ENCODE measurements at places on chromosomes 2 and 18.
A peak's percentile ranks its signal among the peaks of the same experiment; 100 is the strongest.

DNA sequence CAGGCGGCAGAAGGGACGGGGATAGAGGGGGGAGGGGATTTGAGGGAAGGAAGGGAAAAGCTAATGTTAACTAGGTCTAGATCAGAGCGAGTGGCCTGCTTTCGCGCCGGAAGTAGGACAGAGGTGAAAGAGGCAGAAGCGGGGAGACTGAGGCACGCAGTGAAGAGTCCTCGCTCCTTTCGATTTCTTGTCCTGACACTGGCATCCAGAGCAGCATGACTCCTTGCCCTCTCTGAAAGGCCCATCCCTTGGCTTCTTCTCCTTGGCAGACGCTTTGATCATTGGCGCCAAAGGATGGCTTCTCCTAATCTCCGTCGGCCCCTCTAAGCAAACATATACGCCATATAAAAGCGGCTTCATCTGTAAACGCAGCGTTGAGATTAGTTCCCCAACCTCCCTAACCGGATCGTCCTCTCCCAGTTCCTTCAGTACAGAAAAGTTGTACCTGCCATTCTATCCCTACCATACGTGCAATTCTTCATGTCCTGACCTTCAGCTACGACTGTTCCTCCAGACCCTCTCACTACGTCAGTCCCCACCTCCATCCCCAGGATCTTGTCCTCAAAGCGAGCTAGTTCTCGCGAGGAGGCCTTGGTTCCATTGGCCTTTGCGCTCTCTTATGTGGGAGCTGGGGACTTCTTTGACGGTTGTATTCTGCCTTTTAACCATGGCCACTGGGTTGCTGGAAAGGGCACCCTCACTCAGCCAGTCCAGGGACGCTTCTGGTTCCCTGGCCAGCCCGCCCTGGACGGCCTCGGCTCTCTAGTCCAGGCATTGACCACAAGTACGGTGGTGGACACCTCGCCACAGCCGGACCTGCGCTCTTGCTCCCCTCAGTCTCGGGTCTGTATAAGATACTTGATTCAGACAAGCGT lies 857 bp upstream of the NEUROD1 start:
- no peak for DNase-seq

DNA sequence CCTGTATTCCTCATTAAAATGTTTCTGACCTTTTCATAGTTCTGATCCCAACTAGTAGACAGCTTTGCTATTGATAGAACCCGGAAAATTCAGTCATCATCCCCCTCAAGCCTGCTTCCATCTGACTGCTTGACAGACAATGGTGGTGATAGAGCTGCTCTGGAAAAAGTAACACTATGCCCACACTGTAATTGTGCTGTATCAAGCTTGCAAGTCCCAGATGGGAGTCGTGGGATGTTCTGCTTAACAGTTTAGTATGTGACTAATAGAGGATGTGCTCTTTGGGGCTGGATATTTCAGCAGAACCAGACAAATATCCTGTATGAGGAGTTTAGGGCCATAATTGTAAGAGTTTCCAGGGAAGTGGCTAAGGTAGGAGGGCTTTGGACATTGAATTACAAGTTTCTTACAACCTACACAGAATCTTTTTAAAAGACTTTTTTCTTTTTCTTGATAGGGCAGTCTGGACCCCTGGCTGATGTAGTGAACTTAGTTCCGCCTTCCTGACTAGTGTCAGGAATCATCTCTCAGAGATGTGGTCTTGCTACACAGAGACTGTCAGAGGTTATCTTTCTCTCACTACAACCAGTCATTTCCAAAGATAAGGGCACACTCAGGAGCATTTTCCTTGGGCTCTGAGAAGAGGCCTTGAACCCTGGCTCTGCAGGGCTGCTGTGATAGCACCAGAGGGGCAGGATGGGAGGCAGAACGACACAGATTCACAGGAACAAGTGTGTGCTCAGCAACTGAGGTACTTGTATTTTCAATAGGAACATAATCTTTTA lies 158.0 kb upstream of the RBMS1 start:
- no peak for DNase-seq

- DNase-seq, result no peak
Measured at GRCh38 chr2:13003500-13003899, 286.8 kb downstream of the TRIB2 start.

- DNase-seq, result no peak
Measured at GRCh38 chr18:77067291-77068061, 65.1 kb downstream of the MBP start.

DNA sequence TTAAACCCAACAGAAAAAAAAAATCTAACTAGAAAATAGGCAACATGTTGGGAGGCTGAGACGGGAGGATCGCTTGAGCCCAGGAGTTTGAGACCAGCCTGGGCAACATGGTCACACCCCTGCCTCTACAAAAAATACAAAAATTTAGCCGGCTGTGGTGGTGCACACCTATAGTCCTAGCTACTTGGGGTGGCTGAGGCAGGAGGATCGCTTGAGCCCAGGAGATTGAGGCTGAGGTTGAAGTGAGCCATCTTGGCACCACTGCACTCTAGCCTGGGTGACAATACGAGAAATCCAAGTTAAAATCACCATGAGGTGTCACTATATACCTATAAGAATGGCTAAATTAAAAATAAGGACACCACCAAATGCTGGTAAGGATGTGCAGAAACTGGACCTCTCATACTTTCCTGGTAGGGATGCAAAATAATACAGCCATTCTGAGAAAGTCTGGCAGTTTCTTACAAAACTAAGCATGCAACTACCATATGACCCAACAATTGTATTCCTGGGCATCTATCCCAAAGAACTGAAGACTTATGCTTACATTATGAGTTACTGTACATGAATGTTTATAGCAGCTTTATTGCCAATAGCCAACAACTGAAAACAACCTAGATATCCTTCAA lies 2.2 kb downstream of the SEPTIN10 start:
- DNase-seq, result no peak

DNA sequence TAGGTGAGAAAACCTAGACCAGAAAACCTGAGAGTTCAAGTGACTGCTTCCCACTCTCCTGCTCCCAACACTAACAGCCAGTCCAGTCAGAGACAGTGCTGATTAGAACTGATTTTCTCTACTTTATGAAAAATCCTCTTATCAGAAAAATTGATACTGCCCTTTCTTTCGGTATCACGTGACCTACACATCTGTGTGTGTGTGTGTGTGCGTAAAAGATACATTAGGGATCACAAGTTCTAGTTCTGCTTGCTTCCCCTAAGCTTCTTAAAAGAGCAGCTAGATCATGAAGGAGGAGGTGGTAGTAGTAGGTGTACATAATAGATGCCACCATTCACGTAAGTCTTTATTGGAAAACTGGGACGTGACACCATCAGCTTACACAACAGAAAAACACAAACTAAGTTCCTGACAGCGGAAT lies 1.5 kb downstream of the ARL5A start:
- DNase-seq, result no peak

- no peak for DNase-seq
Measured at GRCh38 chr2:80893711-80894110, 589.2 kb upstream of the LRRTM1 start.

- no peak for DNase-seq
Measured at GRCh38 chr2:20370191-20370590, 19.5 kb upstream of the PUM2 start.

GRCh38 chr2:158618891-158619490 lies 162.2 kb downstream of the PKP4 start:
- no peak for DNase-seq

DNA sequence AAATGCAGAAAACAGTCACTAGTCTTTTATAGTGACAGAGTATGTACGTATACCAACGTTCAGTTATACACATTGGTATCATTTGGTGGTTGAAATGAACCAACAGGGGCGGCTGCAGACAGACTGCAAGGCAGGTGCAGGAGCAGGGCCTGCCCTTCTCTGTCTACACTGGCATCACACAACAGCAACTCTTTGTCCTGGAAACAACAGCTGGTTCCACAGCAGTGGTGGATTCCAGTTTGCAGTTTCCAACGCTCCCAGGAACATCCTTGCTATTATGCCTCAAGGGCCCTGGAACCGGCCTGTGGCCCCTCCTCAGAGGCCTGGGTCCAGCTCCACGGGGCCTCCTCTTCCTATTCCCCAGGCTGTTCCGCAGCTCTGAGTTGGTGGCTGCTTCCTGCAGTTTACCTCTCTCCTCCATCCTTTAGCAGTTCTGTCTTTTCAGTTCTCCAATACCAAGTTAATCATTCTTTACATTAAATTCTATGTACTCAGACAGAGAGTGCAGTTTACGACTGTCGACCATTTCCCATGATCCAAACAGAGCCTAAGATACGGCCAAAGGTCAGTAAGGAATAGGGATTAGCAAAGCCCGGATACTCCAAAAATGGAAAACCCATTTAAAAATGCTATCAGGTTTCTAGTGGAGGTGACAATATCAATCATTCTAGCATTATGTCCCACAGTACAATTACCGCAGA lies 87.8 kb downstream of the NOL10 start:
- no peak for DNase-seq

DNA sequence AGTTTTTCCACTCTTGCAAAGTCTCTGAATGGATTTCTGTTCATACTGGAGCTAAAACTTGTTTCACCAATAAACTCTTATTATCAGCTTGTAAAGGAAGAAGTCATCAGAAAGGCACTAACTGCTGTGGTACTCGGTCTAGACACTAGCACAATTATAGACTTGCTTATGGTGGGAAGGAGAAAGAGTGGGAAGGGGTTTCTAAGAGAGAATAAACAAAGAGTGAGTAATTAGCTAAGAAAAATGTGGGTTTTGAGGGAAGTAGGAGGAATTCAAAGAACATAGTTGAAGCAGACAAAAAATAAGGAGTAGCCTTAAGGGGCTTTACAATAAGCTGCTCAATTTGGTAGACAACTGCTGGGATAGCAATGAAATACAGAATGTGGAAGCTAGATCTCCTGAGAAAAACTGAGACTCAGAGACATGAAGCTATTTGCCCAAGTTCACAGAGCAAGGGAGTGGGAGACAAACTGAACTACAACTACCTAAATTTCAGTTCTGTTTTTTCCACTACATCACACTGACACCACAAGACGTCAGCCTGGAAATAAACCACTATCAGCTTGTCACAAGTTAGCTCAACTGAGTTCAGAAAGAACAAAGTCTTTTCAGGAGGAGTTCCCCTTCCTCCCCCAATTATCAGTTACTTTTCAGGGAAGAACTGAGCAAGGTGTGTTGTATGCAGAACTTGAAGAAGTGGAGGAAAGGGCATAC lies 59.7 kb downstream of the MAP4K3 start:
- DNase-seq, result no peak

GRCh38 chr2:119469131-119469530 lies 37.5 kb downstream of the TMEM37 start:
- DNase-seq, result no peak

DNA sequence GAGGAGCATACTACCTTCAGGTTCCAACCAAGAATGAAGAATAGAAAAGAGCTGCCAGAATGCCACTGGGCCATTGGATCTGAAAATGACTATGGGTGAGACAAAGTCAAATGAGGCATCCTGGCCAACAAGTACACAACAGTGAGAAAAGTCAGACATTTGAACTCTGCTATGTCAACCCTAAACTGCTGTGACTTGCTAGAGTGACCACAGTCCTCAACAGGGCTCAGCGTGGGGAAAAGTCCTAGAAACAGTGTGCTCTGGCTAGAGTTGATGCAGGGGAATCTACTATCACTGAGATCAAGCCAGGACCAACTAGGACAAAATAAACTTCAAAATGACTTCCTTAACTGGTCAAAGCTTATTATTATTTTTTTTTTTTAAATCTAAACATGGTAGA lies 98.2 kb upstream of the FZD5 start:
- DNase-seq, result no peak

DNA sequence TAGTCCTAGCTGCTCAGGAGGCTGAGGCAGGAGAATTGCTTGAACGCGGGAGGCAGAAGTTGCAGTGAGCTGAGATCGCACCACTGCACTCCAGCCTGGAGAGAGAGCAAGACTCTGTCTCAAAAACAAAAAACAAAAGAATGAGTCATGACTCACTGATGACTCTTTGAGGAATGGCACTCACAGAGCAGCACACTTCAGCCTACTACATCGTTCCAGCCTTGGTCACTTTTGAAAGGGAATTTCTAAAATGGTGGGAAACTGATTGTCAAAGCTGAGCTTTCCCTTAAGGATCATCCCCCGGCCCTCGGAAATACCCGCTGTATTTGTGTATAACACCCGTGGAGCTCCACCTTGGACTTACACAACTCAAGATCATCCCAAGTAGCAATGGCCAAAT lies 217.3 kb upstream of the HS6ST1 start:
- no peak for DNase-seq

DNA sequence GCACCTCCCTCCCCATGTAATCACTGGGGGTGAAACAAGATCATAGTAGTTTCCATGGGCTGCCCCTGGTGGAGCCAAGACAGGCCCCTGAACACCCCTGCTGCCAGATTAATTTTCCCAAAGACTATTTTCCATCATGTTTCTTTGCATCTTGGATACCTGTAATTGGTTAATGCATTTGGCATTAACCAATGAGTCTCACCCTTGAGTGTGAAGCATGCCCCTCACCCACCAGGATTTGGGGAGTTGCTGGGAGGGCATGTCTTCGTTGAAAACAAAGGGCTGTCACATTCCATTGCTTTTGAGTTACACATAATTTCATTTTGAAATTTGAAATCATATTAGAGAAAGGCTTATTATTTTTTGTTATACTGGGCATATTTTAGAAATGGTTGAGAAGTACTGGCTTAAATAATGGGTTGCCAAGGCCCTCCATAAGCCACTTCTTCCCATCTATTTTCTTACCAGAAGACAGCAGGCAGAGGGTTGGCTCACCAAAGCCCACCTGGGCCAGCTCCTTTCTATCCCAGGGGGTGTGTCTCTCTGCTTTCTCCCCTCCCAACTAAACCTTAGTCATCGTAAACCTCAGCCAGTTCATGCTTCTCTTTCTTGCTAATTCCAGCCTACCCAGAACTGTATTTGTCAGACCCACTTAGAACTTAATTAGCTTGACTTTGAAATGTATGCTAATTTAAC lies 51.8 kb downstream of the ATIC start:
- no peak for DNase-seq

DNA sequence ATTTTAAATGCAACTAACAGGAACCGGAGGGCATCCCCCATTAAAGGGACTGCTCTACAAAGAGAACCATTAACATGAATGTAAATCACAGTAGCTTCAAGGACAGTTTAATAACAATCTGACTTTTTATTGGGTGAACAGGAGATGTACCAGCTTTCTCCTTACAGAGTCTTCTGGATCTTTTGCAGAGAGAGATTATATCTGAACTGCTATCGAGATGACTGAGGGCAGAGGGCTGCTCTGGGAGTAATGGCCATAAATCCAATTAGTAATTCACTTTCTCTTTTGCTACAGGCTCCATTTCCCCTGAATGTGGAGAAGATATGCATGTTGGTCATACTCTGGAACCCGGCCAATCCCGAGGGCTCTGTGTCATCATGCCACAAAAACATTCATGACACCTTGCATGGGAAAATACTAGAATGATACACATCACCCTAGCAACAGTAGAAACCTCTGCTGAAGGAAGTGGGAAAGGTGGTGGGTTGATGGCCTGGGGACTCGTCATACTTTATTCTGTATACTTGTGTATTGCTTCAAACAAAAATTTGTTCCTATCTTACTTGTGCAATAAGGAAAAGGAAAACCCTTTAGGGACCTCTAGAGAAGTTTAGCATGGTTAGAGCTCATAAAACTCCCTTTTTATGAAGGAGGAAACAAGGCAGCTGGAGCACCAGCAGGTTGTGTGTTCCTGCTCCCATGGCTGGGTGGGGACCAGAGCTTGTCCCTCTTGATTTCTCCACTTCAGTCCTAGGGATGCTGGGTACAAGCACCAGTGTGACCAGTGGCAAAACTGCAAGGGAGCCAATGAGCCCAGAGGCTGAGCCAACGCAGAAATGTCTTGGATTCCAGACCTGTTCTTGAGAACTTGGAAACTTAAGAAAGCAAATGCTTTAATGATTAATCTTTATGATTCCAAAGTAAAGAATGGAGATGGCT lies 26.0 kb downstream of the CTAGE1 start:
- DNase-seq, result peak; percentile 24

- DNase-seq, result no peak
Measured at GRCh38 chr2:68588589-68588988, 54.8 kb upstream of the PROKR1 start.
